ENCODE measurements at places on chromosomes 3 and 15. TPM values are rescaled to one million over a fixed set of nuclear protein-coding genes. Genes with fewer than 3 reads are reported as not detected.

TM4SF1 gene
- 1,359 TPM for polyA plus RNA-seq

TICRR gene
- polyA plus RNA-seq, result 4.1 TPM

MUC20 gene
- 0.83 TPM for polyA plus RNA-seq

WNT5A gene
- not detected for polyA plus RNA-seq

TUSC7 gene
- polyA plus RNA-seq, result not detected

LXN gene
- polyA plus RNA-seq, result not detected

HESX1 gene
- polyA plus RNA-seq, result 0.94 TPM

MEGF11 gene
- not detected for polyA plus RNA-seq

TRAT1 gene
- not detected for polyA plus RNA-seq

NUP210 gene
- 31.6 TPM for polyA plus RNA-seq

CHDH gene
- polyA plus RNA-seq, result 42.9 TPM

NEIL1 gene
- polyA plus RNA-seq, result 20.8 TPM

TRIM71 gene
- polyA plus RNA-seq, result 21.1 TPM

DUOX1 gene
- 0.03 TPM for polyA plus RNA-seq

ATP10A gene
- polyA plus RNA-seq, result 3.3 TPM

PATL2 gene
- 0.53 TPM for polyA plus RNA-seq

ASB14 gene
- polyA plus RNA-seq, result not detected

MESD gene
- 18.0 TPM for polyA plus RNA-seq

PYGO1 gene
- polyA plus RNA-seq, result 0.94 TPM

TAGLN3 gene
- polyA plus RNA-seq, result 0.51 TPM

AQP9 gene
- polyA plus RNA-seq, result not detected

ITIH1 gene
- 19.6 TPM for polyA plus RNA-seq

CSPG4 gene
- 0.03 TPM for polyA plus RNA-seq

TRPM1 gene
- not detected for polyA plus RNA-seq

ECE2 gene
- not detected for polyA plus RNA-seq

CGNL1 gene
- polyA plus RNA-seq, result 6.2 TPM

CFAP161 gene
- polyA plus RNA-seq, result not detected

DNAH1 gene
- 3.5 TPM for polyA plus RNA-seq

Data from HepG2 (cell line).